ENCODE measurements at places on chromosomes 1 and 21.

DNA sequence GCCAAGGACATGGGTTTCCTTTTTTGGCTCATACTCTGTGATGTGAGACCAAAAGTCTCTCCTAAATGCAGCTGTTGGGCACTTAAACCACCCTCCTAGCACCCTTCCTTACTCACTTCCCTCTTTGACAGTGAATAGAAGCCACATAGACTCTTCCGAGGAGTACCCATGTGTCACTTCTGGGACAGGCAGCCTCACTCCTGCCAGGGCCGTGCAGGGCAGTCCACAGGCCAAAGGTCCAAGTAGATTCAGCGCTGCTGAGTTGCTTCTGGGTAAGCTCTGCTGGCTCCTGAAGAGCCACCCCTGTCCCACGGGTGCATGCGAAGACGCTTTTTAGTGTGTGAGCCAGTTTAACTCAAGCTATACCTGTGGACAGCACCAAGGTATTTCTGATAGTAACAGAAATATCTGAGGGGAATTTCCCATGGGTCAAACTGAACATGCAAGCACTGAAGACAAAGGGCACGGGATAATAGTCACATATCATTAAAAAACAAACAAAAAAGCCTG, 36.8 kb upstream of the BMP8B start:
- DNase-seq = no peak

DNA sequence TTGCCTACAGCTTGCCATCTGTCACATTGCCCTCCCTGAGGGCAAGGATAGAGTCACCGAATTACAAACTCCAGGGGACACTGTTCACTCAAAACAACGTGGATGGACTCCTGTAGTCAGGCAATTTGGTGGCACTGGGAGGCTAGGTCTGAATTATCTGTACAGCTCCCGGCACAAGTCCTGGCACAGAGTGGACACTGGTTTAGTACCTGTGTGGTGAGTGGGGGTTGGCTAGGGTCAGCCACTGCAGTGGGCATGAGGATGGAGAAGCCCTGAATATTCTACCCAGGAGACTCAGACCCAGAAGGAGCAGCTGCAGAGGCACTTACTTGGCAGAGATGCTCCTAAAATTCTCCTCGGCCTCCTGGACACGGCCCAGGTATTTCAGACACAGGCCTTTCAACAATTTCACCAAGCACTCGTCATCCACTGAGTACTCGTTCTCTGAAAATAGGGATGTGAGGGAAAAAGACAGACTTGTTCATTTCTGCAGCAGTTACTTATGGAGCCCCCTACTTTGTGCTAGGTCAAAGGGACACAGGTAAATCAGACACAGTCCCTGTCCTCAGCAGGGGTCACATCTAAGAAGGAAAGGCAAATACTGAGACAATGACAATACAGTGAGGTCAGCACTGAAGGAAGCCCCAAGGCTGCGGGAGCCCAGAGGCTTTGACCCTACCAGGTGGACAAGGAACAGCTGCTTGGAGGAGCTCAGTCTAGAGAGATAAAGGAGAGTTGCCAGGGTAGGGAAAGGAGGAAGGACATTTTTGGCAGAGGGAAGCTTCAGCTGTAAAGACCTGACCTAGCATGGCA, 40.5 kb downstream of the TTC39A start:
- no peak for DNase-seq

- no peak for DNase-seq
Measured at GRCh38 chr1:16229976-16230740, 6.8 kb downstream of the CPLANE2 start.

GRCh38 chr1:81374481-81374880, 426.3 kb upstream of the ADGRL2 start:
- no peak for DNase-seq

DNA sequence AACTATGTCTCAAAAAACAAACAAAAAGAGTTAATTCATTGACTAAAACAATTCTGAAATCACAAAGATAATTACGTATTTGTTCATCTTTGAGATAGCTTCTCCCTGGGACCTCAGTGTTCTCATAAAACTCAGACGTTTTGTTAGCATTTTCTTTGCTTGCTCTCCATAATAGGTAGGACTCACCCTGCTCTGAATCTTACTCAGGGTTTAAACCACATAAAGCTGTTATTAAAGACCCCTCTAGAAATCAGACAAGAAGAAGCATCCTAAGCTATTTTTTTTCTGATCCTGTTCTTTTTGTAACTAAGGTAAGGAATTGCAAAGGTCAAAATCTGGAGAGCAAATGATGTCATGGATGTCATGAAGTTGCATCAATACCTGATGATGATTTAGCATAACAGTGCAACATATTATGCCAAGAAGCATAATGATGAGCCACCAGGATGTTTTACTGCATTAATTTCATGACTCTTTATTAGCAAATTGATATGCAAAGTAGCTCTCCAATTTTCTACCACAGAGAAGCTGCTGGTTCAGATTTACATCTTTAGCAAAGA, 2.4 kb downstream of the FBXO42 start:
- DNase-seq = no peak

GRCh38 chr1:172893146-172893841, 157.4 kb downstream of the TNFSF18 start:
- DNase-seq = no peak

- DNase-seq = no peak
Measured at GRCh38 chr1:117676615-117677130, 70.8 kb downstream of the TENT5C start.

- no peak for DNase-seq
Measured at GRCh38 chr1:24481843-24482610, 20.6 kb upstream of the RCAN3 start.

DNA sequence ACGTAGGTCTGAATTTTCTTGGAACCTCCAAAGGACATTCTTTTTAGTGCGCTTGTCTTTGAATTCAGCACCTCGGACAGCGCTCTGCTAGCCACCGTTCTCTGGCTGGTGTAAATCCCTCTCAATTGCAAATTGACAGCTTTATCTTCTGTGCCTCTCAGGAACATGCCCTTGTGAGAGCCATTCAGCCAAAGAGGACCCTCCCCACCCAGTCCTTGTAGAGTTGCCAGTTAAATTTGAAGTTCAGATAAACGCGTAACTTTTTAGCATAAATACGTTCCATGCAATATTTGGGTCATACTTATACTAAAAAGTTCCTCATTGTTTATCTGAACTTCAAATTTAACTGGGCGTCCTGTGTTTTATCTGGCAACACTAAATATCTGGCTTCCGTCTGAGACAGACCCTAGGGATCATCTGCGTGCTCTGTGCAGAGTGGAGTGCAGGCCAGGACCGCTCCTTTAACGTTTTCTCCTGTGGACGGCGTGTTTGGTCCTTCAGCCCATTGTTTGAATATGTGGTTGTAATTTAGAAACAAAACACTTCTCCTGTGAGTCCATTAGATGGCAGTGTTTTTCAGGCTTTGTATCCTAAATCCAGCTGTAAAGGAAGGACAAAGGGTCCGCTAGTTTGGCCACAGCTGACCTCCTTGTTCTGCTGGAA, 7.0 kb downstream of the KCNAB2 start:
- DNase-seq = no peak

- DNase-seq = no peak
Measured at GRCh38 chr1:92747735-92748134, 37.2 kb downstream of the EVI5 start.

DNA sequence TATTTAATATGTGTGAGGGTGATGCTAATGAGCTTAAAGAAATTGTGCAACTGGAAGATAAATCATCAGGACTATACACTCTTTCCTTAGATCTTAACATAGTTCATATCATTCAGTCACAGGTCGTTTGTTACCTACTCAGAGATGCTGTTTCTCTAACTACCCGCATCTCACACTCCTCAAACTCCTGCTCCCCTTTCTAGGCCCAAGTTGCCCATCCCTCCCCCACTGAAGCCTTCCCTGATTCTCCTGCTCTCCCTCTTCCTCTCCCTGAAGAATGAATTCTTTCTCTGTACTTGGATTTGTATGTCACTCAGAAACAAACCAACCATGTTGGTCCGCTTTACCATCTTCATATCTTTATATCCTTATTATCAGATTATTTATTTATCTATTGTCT, 9.1 kb downstream of the SH3GLB1 start:
- no peak for DNase-seq

DNA sequence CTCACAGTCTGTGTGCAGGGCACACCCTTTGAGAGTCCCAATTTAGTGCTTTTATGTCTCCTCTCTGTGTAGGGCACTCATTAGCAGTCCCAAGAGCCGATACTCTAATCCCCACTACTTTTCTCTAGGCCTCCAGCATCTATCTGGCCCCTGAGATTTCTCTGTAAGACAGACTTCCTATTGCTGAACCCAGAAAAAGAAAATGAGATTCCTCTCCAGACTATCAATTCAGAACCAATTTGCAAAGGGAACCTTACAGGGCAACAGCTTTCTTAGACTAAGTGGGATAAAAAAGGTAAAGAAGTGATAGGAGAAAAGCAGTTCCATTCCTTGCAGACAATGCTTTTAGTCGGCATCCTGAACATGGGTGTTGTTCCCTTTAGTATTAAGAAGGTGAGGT, 172.2 kb downstream of the EDEM3 start:
- DNase-seq = no peak

- DNase-seq = no peak
Measured at GRCh38 chr1:25095635-25096200, 136.6 kb downstream of the SYF2 start.

Measured in stimulated activated CD8-positive, alpha-beta memory T cell treated with anti-CD3 and anti-CD28 coated beads, Interleukin-7, amount 100 ng/mL, for 48 hours (primary cell).